ENCODE measurements at places on chromosomes 2 and 18.

DNA sequence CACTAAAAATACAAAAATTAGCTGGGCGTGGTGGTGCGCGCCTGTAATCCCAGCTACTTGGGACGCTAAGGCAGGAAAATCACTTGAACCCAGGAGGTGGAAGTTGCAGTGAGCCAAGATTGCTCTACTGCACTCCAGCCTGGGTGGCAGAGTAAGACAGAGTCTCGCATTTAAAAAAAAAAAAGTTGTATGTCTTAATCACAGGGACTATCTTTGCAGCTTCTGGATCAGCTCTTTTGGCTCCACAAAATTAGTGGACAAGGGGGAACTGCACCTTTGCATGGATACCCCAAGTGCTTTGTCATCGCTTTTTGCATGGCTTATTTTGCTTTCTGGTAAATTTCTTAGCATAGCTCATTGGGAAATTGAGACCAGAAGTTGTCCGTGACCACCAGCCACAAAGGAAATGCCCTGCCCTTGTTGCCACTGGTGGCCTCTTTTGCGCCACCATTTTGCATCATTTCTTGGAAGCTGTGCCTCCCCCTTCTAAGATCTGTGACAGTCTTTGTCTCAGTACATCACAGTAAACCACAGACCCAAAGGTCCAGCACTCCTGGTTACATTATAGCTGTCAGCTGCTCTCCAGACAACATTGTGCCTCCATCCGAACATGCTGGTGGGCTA lies 43.9 kb upstream of the PCBP1 start:
- DNase-seq = no peak

DNA sequence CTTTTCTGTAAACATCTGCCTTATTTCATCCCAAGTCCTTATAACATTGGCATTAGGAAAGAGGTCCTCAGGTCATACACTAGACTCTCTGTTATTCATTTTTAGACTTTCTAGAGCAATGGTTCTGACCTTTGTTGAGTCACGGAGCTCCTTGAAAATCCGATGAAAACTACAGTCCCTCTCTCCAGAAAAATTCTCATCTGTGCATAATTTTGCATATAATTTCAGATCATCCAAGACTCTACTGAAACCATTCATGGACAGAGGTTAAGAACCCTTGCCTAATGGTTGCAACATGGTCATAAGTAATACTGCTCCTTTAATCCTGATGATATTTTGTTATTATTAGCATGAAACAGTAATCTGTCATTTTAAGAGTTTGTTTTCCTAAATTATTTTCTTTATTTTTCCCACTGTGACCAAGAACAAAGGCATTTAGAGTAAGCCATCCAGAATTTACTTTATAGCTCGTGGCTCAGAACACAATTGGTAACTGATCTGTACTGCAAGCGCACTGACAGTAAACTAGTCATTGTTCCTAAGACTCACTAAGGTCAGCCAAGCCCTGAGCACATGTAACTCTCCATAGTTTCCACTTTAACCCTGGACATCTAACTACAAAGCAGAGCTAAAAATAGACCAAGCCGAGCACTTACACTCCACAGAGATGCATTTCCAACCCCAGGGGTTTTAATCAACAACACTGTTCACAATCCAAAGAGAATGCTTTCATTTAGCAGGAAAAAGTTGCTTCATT lies 8.4 kb downstream of the MYOM1 start:
- no peak for DNase-seq

DNA sequence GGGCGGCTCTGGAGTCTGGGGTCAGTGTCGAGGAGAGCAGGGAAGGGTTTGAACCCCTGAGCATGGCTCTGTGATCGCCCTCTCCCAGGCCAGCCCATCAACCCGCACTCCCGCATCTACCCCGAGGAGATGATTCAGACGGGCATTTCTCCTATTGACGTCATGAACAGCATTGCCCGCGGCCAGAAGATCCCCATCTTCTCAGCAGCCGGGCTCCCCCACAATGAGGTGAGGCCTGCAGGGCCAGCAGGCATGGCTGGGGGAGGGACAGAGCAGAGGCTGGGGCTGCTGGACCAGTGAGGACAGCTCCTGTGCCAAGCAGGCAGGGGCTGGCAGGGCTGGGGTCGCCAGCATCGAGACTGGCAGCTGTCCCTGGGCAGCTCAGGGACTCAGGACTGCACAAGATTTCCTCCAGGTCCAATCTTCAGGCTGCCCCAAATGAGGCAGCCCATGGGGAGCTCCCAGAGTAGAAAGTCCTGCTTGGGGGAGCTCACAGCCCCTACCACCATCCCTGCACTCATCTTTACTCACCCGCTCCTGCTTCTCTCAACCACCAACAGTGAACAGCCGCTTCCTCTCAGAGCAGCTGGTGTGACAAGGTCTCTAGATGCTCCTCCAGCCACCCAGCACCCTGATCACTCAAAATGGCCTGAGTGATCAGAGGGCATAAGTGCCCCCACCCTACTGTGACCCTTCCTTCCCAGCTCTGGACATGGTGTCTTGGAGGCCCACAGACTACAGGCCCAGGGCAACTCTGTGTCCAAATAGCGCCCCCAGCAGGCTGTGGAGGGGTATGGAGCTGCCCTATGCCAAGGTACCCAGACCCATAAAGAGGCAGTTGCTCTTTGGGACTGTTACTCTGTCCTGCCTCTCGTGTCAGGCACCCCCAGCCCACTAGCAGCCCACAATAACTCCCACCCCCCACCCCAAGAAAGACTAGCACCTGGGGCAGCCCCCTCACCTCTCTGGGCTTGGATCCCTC lies 18.3 kb upstream of the ANKRD53 start:
- no peak for DNase-seq

- no peak for DNase-seq
Measured at GRCh38 chr2:168194784-168195522, 52.4 kb downstream of the STK39 start.

GRCh38 chr18:37669991-37670534 lies 104.5 kb upstream of the CELF4 start:
- no peak for DNase-seq

DNA sequence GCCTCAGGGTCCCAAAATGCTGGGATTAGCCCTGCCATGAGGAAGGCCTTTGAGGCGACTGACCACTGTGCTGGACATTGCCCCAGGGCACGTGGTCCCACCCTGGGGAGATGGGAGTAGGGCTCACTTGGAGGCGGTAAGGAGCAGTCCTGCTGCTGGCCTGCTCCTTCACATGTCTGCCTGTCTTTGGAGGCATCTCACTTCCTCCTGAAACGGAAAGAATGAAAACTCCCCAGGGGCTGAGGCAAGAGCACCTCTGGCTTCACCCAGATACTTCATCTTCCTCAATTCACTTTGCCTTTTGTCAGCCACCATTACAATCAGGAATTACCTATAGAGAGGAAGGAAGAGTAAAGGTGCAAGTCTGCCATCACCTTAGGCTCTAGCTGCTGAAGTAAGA lies 59.9 kb upstream of the GATA6 start:
- DNase-seq = no peak

DNA sequence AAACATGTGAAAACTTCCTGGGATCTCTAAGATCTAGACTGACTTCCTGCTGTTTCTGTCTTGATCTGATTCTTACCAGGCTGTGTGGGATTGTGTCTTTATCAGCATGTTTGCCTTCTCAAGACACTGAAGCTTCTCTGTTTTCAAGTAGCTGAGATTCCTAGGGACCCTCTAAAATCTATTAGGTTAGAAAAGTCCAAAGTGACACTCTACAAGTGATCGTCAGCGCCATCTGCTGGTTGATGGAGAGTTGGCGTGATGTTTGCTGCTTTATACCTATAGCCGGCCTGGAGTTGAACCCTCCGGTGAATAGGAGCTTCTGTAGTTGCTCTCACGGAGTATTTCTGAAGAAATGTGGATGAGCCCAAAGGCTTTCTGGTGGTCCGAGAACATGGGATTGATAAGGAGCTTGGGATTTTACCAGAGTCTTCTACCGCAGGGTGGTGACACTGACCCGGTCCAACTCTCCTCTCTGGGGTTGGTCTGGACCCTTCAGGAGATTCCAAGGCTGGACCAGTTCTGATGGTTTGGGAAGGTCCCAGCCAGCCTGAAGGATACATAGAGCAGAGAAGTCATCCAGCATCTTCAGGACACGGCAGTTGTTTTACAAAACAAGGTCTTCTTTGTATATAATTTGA lies 96.0 kb upstream of the TTC39C start:
- DNase-seq = peak; percentile 50

DNA sequence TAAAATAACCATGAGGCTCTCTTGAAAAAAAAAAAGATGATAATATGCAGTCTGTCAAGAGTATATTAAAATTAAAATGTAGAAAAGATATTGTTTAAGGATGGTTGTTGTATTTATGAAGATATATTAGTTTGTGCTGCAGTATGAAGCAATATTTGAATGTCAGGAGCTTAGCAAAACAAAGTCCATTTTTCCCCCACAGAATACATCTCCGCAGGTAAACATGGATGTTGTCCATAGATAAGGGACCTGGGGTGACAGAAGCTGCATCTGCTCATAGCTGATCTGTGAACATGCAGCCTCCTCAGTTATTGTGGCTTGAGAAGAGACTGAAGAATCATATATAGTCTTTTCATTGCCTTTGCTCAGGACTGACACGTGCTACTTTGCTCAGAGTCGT lies 366.1 kb upstream of the MMADHC start:
- no peak for DNase-seq

GRCh38 chr2:40471866-40472265 lies 20.0 kb upstream of the SLC8A1 start:
- no peak for DNase-seq

DNA sequence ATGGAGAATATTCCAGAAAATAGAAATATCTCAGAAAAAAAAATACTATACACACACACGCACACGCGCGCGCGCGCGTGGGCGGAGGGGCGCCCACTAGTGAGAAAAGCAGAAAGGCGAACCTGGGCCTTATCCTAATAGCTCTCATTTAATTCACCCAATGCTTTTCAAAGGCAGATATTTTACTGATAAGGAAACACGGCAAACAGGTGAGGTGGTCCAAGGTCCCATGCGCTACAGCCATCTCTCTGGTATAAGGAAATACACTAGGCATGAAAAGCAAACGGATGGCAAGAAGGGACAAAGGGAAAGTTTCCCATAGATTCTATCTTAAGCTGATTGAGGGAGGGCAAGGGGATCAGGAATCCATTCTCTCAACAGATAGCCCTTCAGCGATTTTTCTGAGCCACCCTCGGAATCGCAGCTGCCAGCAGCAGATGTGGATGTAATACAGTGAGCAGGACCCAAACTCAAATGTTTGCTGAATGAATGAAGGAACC lies 136.7 kb downstream of the TMEM247 start:
- DNase-seq = no peak

- DNase-seq = no peak
Measured at GRCh38 chr2:126645211-126645618, 10.7 kb upstream of the GYPC start.

DNA sequence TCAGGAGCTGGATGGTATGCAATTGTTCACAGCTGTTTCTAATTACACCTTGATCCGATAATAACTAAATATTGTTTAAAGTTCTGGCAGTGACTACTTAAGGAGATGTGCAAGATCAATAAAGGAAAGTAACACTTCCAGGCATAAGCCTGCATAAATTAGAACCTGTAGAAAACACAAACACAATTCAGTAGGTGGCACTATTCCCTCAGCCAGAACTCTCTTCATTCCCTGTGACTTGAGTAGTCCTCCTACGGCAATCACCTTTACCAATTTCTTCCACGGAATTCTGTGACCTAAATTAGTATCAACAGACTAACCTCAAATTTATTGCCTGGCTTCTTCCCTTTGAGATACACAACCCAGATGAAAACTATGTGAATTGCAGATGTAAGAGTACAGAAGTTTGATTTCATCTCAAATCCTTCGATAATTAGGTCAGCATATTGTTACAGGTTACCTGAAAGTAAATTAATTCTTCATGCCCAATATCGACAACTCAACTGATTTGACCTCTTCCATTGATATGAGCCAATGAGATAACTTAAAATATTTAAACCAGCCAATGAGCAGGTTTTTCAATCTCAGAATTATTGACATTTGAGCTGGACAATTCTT lies 137.8 kb downstream of the PID1 start:
- no peak for DNase-seq

DNA sequence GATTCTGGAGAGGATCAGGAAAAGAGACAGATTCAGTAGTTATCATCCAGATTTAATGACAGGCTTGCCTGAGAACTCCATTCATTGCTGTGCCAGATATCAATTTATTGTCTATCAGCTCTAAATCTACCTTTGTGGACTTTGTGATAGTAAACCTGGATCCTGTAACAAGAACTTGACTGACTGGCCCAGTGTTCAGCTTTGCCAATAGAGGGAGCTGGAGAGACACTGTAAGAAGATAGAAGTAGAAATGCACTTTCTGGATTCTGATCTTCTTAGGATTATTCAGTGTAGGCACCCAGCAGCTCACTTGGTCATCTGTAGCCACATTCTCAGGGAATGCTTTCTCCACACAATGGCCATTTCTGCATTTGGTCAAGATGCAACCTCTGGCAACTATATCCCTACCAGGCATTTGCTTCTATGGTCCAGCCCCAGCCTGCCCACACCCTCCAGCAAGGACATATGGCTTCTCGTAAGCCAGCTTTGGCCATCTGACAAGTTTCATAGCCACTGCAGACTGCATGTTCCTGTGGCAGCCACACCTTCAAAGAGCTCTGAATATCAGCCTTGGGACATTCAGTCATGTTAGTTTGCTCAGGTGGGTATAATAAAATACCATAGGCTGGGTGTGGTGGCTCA lies 6.1 kb upstream of the SERPINB8 start:
- DNase-seq = no peak

- no peak for DNase-seq
Measured at GRCh38 chr2:137975280-137976271, 11.3 kb downstream of the HNMT start.

DNA sequence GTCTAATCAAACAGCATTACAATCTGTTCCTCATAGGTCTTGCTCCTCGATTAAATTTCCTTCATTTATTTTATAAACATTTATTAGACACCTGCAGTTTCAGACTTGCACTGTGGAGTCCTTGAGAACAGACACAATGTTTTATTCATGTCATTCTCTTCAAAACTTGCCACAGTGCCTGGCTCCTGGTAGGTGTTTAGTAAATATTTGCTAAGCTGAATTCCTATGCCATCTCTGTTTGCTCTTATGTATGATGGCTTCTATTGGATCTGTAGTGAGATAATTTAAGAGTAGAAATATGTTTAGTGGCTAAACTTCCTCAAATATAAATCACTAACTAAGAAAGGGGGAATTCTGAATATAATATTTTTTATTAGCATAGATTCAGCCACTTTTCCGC lies 61.4 kb downstream of the LRATD1 start:
- no peak for DNase-seq

DNA sequence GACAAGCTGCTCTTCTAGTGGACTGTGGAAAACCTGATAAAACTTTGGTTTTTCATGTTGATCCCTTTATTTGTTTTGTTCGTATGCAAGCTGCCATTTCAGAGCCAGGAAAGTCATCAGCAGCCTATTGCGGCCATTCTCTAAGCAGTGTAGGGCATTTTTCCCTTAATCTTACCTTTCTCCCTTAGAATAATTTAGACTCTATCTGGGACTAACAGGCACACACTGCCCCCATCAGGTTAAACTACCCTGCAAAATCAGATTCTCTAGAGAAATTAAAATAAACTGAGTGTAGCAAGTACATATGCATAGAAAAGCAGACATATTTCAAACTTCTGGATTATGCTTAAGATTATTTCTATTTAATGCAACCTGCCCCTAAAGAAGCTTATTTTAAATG lies 347.5 kb downstream of the METTL4 start:
- no peak for DNase-seq

GRCh38 chr2:85540133-85540648 lies 1.2 kb downstream of the MAT2A start:
- DNase-seq = no peak

- no peak for DNase-seq
Measured at GRCh38 chr2:68362749-68363148, 2.3 kb upstream of the PLEK start.
